ENCODE measurements at places on chromosomes 7 and 10.

DNA sequence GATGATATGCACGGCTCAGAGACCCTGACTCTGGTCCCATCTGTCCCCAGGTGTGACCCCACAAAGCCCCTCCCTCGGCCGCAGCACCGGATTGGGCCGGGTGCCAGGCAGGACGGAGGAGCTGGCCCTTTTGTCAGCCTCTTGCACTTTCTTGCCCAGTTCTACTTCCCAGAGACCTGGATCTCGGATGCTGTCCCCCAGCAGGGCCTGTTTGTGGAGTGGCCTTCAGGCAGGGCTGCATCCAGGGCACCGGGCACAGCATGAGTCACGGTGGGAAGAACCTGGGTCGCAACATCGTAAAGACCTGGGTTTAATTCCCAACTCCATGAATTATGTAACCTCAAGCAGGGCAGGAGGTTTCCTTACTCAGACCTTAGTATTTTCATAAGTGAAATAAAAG, 158.4 kb upstream of the SH2B2 start:
- DNase-seq = no peak

- no peak for DNase-seq
Observed at GRCh38 chr7:126804604-126805003, 448.1 kb downstream of the GRM8 start.

DNA sequence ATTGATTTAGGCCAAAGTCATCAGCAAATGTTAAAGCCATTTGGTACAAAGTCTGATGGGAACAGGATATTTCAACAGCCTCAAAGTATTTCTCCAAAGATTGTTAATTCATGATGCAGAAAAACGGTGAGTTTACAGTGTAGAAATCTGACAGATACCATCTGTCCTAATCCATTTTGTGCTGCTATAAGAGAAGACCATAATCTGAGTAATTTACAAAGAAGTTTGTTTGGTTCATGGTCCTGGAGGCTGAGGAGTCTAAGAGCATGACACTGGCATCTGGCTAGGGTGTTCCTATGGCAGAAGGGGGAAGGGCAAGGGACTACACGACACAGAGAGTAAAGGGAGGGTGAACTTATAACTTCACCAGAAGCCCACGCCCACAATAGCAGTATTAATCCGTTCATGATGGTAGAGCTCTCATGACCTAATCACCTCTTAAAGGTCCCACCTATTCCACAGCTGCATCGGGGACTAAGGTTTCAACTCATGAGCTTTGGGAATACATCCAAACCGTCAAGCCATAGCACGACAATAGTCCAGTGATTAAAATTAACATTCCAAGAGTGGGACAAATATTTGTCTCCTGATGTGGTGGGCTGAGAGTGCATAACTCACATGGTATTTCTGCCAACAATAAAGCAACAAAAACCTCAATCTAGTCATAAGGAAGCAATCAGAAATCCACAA, 298.6 kb upstream of the AKR1E2 start:
- DNase-seq = no peak

GRCh38 chr7:594920-595620, 75.4 kb upstream of the PDGFA start:
- no peak for DNase-seq

- peak; percentile 31 for DNase-seq
Observed at GRCh38 chr7:45026984-45027773, 27.2 kb downstream of the CCM2 start.

- peak; percentile 39 for DNase-seq
Observed at GRCh38 chr7:127392182-127392565, 334 bp downstream of the ZNF800 start.

DNA sequence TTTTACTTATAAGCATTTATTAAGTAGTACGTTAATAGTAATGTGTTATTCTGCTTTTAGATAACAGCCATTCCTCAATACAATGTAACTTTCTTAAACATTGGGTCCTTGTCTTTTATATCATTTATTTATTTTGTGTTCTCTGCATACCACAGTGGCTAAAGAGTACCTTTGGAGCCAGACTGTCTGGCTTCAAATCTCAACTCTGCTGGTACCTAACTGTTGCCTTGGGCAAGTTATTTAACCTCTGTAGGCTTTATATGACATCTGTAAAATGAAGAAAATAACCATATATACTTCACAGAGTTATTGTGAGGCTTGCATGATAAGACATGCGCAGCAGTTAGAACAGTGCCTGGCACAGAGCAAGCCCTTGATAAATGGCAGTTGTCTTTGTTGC, 397.6 kb downstream of the MDFIC start:
- no peak for DNase-seq

DNA sequence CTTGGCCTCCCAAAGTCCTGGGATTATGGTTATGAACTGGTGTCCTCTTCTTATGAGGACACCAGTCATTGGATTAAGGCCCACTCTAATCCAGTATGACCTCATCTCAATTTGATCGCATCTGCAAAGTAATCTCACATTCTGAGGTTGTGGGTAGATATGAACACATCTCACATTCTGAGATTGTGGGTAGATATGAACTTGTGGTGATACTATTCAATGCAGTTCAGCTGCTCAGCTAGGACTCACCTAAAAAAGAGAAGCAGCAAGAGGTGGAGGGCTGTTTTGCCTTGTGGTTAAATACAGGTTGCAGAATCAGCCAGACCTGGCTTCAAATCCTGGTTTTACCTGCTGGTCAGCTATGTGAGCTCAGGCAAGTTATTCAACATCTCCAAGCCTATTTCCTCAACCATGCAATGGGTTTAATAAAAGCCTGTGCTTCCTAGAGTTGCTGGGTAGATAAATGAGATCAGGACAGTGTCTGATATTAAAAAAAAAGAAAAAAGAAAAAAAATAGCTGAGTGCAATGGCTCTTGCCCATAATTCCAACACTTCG, 8.5 kb upstream of the BAG3 start:
- DNase-seq = no peak

DNA sequence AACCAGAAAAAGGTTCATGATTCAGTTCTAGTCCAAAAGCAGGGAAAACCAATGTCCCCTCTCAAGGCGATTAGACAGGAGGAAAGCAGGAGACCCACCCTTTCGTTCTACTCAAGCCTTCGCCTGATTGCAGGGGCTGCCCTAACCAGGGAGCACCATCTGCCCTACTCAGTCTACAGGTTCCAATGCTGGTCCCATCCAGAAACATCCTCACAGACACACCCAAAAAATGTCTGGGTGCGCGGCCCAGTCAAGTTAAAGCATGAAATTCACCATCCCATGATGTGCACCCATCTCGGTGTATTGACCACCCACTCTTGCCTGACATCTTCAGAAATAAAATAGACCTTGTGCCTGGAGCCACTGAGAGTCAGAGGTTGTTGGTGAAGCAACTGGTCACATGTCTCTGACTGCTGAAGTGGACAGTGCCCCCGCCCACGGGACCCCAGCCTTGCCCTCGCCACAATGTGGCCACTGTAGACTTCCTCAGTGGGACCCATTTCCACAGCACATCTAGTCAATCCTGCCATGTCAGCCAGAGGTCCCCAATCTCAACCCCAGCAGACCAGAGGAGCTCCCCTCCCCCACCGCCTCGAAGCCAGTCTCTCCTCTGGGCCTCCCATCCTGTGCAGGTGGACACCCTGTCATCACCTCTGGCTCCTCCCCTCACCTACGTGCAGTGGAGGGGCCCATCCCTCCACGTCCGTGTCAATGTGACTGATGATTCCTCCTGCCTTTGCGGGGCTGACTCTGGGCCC, 116.3 kb upstream of the PPP2R2D start:
- DNase-seq = no peak

DNA sequence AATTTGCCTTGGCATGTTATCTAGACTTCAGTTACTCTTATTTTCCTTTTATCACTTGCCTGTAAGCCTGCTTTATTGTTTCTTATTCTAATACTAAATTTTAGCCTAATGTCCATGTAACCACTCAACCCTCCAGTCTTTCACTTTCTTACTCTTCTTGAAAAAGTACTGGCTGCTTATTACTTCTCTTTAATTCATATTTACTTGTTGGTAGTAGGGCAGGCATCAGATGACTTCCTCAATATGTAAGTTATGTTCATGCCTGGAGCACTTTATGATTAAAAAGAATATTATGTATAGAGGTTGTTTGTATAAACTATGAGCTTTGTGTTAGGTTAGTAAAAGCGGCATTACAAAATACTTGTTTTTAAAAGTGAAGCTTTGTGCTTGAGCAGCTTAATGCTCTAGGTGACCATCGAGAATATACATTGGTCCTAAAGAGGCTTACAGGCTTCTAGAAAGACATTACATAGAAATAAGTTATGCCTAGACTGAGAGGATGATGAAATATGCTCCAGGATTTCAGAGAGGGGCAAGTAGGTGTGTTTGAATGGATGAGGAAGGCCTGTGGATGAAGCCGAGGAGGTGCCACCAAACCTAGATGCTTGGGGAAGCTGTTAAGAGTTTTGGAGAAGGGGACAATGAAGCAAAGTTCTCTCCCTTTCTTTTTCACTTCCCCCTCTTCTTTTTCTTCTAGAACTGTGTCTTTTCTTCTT, 207.1 kb upstream of the HDAC9 start:
- DNase-seq = no peak

DNA sequence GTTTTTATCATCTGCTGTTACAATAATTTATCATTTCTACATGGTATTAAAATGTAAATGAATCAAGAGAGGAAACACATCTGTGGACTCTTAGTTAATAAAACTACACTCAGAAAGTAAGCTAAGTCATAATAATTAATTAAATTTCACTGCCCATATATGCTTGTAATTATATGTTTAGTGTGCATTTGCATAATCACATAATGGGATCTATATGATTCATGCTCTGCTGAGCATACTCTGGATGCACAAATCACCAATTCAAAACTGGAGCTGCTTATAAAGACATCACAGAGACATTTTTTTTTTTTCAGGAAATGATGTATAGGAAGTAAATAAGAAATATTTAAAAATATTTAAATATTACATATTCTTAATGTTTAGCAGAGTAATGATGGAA, 151.6 kb upstream of the STEAP4 start:
- no peak for DNase-seq

DNA sequence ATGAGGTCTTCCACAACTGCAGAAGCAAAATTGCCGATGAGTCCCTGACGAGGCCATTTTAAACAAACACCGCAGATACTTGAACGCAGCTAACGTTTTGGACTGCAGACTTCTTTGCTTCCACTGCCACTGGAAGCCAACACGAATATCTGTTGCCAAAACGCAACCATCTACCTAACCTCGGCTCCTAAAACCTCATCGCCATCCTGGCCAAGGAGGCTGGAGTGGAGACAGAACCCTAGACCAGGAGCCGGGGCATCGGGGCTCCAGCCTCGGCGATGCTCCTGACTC, 493 bp downstream of the WDR91 start:
- DNase-seq = no peak

GRCh38 chr10:90470966-90471365, 386.9 kb downstream of the HTR7 start:
- no peak for DNase-seq

DNA sequence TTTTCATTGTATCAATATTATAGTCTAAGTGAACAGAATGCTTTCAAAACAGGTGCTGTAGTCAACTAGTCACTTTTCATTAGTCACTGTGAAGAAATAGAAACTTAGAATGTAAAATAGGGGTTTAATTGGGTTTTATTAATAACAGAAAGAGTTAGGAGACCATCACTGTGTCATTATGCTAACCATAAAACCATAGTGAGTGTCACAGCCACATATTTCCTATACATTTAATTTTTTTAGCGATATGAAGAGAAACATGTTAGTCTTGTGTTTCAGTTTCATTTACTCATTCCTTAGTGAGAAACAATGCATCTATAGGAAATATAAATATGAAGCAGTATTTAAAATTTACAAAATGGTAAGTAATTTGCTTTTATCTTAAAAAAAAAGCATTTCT, 22.2 kb downstream of the SPAG6 start:
- no peak for DNase-seq

DNA sequence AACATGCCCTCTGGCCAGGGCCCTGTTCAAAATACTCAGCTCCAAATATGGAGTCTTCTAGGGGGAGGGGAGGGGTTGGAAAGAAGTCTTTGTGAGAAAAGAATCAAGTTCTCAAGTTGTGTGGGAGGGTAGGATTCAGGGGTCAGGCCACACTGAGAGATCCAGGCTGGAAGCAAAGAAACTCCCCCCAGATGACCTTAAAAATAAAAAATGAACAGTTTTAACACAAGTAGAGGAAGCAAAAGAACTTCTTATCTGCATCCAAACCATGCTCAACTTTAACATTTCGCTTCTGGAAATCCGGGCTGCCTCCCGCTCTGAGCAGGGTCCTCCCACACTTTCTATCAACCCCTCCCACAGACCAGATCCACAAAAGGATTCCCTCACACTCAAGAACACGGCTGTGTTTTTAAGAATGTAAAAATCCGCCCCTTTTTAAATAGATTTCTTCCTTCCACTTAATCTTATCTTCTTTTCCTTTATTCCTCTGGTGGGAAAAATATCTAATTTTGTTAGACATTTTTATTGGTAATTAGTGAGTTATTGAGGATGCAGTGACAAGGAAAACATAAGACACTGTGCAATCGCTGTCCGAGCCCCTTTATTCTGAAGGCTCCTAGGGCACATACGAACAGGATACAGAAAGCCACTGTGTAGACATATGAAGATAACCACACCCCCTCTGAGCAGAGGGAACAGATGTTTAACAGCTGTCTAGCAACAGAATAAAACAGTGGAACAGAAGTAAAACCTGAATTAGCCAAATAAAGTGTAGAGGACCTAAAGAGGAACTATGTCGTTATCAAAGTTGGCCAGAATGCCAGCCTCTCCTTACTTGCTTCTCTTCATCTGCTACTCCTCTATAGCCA, 43.8 kb downstream of the CYTH3 start:
- DNase-seq = peak; percentile 44

DNA sequence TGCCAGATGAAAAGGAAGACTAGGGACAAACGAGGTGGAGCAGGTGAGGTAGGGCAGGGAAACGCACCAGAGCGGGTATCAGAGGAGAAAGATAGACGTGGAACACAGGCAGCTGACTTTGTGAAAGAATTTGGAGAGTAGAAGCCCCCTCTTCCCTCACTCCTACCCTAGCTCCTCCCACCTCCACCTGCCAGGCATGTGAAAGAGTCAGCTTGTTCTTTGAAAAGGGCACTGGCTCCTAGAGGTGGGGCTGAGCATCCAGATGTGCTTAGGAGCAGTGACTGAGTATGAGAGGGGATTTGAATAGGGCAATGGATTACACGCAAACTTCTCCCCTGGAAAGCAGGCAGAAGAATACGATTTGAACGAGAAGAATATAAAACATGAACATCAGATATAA, 174.2 kb upstream of the INHBA start:
- DNase-seq = no peak

- no peak for DNase-seq
Observed at GRCh38 chr7:94272821-94273583, 121.7 kb upstream of the COL1A2 start.

DNA sequence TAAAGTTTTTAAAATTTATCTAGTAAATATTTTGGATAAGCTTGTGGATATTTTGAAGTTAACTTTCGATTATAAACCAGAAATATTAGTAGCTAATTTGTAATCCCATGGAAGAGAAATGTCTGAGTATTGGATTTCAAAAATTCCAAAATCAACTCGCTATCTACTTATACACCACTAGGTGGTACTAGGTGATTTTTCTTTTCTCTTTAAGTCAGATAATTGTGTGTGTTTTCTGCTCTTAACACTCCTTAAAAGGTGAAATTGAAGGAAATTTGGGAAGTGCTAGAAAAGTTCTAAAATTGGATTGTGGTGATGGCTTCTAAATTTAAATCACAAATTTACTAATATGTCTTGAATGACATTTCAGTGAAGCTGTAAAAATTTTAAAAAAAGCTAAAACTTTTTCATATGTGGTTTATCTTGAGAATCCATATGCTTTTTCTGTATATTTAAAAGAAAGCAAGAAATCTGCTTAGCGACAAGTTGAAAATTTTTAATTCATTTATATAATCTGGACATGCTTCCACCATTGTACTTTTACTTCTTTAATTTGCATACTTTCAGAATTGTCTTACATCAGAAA, 90.2 kb downstream of the IPMK start:
- DNase-seq = peak; percentile 2

All from GM19239 (cell line).